ENCODE measurements at places on chromosomes 4 and X.

DNA sequence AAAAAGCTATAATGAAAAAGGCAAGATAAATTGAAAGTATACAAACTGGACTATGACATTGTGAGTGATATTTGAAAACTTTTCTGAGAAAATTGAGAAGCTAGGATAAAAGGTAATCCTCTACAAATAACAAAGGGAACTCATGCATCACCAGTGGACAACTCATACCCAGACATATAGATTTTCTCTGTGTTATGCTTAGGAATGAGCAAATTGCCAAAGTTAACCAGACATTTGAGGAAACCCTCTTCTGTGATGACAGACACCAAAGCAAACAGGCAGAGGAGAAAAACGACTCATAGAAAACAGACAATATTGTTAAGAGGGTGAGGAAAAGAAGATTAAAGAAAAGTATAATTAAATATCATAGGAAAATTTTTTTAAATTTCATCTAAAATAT is 186.5 kb downstream of the MAB21L2 start:
- DNase-seq = no peak

DNA sequence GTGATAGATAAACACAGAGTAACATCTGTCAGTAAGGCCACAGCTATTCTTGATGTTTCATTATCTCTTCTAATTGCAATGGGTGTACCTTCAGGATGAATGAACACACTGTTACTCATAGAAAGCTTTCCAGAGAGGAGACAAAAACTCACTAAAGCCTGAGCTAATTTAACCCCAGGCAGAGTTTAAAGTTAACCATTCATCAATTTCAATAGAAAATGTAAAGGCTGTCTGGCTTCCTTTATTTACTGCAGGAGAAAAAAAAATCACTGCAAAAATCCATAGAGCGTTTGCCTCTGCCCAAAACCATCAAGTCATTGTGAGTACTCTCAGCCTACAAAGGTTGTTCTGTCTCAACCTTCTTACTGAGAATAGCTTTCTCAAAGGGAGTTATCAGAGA is 376.9 kb downstream of the PPP4R3C start:
- no peak for DNase-seq

GRCh38 chr4:141058591-141059512 is 74.4 kb downstream of the RNF150 start:
- no peak for DNase-seq

- no peak for DNase-seq
These were observed 31.4 kb upstream of the BBS12 start for GRCh38 chr4:122701061-122701460.

- no peak for DNase-seq
These were observed 9.5 kb upstream of the BMP2K start for GRCh38 chr4:78766650-78767049.

- DNase-seq = peak; percentile 26
These were observed 59.1 kb downstream of the SCD5 start for GRCh38 chr4:82739287-82740190.

Measured in stimulated activated CD8-positive, alpha-beta memory T cell treated with anti-CD3 and anti-CD28 coated beads, Interleukin-15, amount 100 ng/mL, for 4 hours (primary cell).